CD14-positive monocyte (primary cell): ENCODE measurements at places on chromosomes 7 and 10.

DNA sequence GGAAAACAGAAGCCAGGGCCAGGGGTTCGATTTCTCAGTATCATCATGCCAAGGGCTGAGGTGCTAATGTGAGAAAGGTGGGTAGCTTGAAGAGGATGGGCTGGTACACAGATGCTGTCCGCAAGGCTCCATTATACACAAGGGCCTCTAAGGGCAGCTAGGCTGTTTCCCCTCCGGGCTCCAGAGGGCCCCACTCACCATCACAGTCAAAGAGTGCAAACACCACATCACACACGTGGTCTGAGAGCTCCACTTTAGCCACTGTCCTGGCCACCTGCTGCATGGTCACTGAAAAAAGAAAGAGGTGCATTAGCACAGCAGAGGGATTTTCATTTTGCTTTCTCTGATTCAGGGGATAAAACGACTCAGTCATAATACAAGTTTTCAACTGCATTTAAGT, 20.9 kb upstream of the DNAJB12 start:
- no peak for DNase-seq

- no peak for DNase-seq
Observed at GRCh38 chr7:38629651-38630510, 1.3 kb downstream of the AMPH start.

DNA sequence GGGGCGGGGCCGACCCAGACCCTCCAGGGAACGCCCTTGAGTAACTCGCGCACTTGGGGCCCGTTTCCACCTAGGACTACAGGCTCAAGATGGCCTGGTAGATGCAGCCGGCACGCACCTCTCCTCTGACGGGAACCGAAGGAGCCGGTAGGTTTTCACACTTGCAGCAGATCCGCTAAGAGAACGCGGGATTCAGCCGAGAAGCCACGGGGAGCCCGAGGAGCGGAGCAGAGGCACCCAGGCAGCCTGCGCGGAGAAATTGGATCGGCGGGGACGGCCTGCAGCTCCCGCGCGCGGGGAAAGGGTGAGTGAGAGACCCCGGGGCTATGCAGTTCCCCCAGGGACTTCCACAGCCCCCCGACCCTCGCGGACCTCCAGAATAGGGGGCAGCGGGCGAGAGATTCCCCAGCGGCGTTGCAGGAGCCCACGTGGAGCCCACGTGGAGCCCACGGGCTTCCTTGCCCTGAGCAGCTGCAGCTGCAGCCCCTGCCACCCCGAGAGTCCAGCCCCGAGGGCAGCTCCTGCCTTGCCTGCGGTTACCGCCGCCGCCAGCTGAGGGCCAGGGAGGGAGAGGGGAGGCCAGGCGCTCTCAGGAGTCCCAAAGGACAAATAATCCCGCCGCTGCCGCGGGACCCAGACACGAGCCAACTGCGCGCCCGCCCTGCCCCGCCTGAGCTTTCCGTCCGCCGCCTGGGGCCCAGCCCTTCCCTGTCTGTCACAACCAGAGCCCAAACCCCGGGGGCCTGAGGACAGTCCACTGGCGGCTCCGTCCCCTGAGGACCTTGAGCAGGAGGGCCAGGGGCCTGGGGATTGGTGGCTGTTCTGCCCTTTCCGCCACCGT, 13.1 kb downstream of the IFT22 start:
- no peak for DNase-seq

- DNase-seq: no peak
Observed at GRCh38 chr10:65416094-65416493, 1509.7 kb upstream of the LRRTM3 start.

DNA sequence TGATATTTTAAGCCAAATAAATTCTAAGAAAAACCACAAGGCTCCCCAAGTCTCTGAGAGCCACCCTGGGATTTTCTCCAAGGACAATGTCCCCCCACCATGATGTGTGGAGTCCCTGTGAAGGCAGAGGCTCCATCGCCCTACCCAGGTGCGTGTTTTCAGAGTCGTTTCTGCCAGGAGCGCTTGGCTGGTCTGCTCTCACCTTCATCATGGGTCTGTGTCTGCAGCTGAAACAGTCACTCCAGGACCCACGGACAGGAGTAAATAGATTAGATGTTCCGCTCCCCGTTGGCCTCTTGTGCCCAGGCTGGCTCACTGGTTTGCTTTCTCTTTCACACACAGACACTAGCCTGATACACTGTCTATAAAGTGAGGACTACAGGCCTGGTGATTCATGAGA, 217.5 kb downstream of the SFMBT2 start:
- DNase-seq: no peak

DNA sequence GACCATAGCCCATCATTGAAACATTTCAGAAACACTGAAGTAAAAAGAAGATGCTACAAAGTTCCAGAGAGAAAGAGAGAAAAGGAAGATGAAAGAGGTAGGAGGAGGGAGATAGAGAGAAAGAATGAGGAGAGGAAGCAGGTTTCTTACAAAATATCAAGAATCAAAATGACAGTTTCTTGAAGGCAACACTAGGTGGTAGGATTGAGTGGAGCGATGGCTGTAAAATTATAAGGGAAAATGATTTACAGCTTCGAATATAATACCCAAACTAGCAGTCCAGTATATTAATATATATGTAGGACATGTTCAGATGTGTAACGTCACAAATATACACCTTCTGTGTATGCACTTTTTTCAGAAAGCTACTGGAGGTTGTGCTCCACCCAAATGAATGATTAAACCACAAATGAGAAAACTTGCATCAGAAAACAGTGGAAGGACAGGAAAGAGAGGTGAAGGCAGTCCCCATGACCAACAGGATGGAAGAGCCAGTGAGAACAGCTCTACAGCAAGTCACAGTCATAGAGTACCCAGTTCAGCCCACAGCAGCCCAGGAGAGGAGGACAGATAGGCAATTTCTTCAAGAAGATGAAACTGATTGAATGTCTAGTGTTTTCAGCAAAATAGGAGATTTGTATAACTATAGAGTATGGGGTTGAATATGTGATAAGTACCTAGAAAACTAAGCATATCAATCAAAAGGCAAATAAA, 151.5 kb upstream of the TARP start:
- DNase-seq: no peak

- DNase-seq: no peak
Observed at GRCh38 chr10:133616371-133617130, 10.0 kb downstream of the FRG2B start.

DNA sequence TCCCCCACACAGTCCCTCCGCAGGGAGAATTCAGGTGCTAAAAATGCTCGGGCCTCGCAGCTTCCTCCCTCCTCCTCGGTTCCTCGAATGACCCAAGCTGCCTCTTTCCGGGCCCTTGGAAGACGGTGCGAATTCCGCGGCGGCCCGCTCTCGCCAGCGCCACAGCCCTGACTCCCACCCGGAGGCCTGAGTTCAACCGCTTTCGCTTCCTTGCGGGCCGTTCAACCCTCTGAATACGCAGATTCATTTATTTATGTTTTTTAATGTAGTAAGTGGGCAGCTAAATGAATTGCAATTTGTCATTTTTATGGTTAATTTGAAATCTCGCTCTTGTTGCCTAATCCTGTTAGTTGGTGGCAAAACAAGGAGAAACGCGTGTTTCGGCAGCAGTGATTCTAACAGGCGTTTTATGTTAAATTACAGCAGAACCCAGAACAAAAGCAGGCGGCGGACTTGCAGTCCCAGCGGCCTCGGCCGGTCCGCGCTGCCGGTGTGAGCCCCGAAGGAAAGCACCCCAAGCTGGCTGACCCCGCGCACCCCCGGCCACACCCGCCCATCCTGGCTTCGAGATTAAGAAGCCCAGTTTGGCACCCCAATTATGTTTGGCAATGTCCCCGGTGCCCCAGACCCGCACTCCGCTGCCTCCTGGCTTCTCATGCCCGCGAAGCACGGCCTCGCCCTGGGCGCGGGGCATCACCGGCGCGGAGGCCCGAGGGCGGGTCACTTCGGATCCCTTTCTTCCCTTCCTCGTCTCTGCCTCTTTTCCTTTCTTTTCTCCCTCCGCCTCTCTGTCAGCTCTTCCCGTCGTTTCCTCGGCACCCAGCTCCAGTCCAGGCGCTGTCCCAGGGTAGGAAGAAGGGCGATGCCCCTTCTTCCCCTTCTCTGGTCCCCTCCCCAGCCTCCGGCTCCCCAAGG, 75.9 kb downstream of the INSIG1 start:
- no peak for DNase-seq

DNA sequence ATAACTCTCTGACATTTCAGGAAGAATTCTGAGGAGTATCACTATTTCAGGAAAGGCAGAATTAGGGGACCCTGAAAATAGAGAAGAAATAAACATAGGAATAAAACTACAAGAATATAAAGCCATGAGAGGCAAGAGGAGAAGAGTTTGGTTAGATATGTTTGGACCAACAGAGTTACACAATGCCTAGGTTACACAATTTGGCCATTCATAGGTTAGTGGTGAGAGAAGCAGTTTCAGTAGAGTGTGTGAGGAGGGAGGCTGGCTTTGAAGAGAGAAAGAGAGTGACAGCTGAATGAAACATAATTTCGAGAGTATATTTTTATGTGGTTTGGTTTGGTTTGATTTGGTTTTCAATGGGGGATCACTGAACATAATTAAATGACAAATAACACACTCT, 783.2 kb upstream of the LRRN3 start:
- no peak for DNase-seq

- no peak for DNase-seq
Observed at GRCh38 chr7:120554960-120555571, 282.1 kb downstream of the KCND2 start.

DNA sequence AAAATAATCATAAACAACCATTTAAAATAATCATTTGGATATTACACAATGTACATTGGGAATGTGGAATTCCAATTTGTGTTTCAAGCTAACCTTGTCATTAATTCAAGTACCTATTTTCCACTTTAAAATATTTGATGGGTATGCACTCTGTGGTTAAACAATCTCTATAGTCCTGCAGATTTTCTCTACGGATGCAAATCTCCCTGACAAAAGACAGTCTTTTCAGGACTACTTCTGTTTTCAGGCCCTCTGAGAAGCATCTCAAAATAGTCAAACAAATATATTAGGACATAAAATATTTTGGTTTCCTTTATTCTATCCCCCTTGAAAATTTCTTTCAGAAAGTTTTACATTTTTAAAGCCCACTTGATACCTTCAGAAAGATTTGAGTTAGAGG, 735.6 kb upstream of the MBL2 start:
- DNase-seq: no peak

DNA sequence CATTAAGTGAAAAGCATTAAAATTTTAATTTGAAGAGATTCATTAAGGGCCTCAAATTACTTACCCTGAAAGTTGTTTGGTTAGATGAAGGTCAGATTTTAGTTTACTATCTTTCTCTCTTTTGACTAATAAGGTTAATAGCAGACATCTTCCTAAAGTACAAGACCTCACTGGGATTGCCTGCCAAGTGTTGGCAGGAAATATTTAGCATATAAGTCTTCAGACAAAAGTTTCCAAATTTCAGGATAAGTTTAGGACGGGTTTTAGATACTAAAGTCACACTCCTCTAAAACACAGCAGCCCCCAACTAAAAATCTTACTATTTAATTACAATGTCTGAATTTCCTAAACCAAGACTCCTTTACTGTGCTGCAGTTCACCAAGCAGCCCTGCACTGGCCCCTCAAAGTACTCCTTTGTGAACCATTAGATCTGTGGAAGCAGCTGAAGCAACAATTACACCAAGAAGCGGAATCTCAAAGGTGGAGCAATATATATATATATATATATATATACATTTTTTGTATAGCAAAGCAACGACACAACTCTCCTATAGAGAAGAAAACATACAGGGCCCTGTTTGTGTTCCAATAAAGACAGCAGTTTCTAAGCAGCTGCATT, 91.2 kb upstream of the KCNIP2 start:
- DNase-seq: no peak
